ENCODE measurements at places on chromosomes 6 and 20.

DNA sequence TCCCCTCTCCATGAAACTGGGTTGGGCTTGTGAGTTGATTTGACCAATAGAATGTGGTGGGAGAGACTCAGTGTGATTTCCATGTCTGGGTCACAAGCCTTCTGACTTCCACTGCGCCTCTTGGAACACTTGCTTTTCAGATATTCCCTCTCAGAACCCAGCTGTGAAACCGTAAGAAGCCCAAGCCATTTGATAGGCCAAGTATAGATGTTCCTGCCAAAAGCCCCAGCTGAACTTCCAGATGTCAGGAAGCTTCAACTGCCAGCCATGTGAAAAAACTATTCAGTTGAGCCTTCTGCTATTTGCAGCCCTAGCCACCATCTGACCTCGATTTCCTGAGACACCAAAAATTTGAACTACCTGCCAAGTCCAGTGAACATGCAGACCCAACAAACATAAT, 387.8 kb upstream of the GJE1 start:
- no peak for DNase-seq

DNA sequence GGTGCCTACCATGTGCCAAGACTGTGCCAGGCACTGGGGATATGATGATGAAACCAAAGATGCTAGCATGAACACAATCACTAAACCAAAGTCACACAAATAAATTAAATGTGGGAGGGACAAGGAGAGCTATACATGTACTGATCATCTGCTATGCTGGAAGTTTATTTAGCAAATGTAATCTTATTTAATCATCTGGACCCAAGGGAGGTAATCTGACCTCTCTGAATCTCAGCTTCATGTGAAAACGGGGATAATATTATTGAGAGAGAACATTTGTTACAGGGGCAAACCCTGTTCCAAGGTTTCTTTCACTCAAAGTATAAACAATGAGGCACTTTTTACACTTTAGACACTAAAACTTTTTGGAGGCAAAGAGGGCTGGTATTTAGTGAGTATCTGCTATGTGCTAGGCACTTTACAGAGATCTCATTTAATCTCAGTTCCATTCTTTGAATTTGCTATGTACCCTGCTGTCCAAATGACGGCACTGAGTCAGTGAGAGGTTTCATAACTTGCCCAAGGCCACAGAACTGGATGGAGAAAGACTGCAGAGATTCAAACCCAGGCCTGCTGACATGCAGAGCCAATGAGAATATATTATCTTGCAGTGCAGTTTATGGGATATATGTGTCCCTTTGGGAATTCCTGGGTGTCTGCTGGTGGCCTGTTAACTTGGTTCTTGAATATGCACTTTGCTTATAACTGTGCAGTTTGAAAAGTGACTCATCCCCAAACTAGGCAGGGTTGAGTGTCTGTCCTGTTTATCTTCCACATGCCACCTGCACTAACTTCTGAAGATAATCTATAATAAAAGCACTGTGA, 3.3 kb upstream of the ASXL1 start:
- no peak for DNase-seq

DNA sequence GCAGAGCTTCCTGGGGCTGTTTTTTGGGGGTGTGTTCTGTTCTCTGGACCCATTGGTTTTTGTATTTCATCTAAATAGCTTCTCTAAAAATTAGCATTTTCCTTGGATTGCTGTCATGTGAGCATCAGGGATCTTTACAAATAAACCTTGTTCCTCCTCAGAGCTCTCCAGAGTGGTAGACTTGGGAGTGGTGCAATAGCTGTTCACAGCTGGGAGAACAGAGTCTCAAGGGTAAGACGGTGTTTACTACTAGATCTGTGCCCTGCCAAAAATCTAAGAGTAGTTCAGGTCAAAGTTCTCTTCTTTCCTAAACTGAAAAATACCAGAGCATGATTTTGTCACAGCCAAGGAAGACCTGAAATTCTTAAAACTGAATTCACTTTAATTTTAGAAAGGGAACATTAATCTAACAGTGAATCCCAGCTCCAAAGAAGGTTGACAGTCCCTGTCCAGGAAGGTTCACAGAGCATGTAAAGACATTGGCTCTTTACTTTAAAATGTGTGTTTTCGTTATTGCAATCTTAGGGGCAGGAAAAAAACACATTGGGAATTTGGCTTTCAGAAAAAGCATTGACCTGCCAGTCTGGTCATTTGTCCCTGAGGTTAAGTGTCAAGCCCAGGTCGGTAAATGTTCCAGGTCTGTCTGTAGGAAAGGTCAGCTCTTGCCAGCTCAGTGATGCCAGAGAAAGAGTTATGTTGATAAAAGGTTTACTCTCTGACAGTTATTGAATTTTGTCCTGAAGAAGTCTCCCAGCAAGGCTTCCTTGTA, 43.3 kb downstream of the VAPB start:
- DNase-seq, result no peak

GRCh38 chr6:47438481-47439347, 38.9 kb upstream of the CD2AP start:
- no peak for DNase-seq

- DNase-seq, result no peak
Measured at GRCh38 chr6:109738667-109739066, 47.6 kb downstream of the FIG4 start.
